ENCODE measurements at places on chromosomes 16 and 17.
A peak's percentile ranks its signal among the peaks of the same experiment; 100 is the strongest.

DNA sequence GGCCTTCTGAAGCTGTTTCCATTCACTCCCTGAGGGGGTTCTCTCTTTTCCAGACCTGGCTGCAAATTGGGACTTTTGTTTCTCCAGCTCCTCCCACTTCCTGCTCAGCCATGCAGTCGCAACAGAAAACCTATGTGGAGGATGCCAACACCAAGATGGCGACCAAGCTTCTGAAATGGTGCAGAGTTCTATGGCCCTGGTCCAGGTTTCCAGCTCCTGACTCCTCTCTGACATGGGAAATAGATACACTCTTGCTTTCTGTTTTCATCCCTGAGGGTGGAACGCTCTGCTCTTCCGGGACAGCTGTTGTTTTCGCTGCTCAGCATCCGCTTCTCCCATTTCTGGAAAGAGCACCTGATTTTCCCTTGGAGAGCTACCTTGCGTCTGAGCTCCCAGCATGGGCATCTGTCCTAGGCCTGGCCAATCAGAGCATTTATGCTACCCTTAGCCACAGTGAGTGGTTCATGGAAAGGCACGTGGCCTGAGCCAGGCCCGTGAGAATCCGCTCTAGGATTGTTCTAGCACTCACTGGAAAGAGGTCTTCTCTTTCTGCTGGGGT, 8.1 kb downstream of the GPRC5B start:
- DNase-seq, result no peak

DNA sequence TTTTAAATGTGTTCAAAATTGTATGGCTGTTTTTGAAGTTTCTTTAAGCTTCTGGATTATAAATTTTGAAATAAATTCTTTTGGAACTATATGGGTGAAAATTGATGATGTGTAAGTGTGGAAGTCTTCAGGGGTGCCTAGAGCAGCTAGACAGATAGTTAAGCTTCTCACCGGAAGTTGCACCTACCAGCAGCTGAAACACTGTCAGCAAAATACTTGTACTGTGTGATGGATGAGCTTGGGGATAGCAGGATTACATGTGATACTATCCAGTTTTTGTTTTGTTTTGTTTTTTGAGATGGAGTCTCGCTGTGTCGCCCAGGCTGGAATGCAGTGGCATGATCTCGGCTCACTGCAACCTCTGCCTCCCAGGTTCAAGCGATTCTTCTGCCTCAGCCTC, 19.7 kb downstream of the RBL2 start:
- no peak for DNase-seq

DNA sequence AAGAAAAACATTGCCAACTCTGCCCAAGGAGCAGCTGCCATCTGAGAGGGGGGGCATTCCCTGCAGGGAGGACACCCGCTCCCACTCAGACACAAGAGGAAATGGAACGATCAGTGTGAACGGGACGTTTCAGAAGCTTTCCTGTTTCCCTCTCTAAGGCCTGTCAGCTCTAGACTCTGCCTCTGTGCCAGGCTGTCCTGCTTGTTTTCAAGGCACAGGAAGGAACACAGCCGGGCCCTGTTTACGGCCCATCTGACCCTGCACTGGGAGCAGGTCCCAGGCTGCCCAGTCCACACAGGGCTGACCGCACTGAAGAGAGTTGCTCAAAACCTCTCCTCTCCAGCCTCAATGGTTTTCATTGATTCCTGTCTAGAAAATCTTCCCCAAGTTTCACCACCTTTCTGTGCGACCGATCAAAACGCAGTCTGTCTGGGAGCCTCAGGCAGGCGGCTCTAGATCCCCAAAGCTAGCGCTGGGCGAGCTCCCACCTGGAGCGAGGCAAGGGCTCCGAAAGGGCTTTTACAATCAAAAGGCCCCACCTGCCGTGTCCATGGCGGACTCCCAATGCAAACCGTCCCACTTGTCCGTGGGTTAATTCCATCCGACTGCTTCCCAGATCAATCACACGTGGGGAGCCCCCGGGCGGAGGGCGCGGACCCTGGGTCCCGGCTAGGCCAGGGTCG, 1.5 kb downstream of the PIEZO1 start:
- no peak for DNase-seq

GRCh38 chr17:82113941-82114340, 15.9 kb upstream of the FASN start:
- DNase-seq, result no peak

- DNase-seq, result no peak
Measured at GRCh38 chr16:16027728-16028310, 78.4 kb downstream of the ABCC1 start.

- DNase-seq, result no peak
Measured at GRCh38 chr16:17591655-17592405, 121.1 kb upstream of the XYLT1 start.

DNA sequence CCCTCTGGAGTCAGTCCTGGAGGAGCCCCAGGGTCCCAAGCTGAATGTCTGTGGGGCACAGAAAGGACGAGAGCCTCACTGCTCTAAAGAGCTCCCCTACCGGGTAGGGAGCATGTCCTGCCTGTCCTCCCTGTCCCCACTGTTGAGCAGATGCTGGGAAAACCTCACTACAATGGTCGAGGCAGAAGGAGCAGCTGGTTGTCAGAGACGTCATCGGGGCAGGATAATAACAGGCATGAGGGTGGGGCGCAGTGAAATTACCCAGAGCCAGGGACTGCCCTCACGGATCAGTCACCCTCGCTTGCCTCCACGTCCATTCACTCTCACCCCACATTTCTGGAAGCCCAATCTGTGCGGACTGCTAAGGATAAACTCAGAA, 538 bp downstream of the TM4SF5 start:
- no peak for DNase-seq

DNA sequence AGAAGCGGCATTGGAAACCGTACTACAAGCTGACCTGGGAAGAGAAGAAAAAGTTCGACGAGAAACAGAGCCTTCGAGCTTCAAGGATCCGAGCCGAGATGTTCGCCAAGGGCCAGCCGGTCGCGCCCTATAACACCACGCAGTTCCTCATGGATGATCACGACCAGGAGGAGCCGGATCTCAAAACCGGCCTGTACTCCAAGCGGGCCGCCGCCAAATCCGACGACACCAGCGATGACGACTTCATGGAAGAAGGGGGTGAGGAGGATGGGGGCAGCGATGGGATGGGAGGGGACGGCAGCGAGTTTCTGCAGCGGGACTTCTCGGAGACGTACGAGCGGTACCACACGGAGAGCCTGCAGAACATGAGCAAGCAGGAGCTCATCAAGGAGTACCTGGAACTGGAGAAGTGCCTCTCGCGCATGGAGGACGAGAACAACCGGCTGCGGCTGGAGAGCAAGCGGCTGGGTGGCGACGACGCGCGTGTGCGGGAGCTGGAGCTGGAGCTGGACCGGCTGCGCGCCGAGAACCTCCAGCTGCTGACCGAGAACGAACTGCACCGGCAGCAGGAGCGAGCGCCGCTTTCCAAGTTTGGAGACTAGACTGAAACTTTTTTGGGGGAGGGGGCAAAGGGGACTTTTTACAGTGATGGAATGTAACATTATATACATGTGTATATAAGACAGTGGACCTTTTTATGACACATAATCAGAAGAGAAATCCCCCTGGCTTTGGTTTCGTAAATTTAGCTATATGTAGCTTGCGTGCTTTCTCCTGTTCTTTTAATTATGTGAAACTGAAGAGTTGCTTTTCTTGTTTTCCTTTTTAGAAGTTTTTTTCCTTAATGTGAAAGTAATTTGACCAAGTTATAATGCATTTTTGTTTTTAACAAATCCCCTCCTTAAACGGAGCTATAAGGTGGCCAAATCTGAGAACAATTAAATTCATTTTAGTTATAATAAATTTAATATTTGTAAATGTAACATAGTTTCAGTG, 1.7 kb downstream of the HEXIM1 start:
- DNase-seq, result no peak

DNA sequence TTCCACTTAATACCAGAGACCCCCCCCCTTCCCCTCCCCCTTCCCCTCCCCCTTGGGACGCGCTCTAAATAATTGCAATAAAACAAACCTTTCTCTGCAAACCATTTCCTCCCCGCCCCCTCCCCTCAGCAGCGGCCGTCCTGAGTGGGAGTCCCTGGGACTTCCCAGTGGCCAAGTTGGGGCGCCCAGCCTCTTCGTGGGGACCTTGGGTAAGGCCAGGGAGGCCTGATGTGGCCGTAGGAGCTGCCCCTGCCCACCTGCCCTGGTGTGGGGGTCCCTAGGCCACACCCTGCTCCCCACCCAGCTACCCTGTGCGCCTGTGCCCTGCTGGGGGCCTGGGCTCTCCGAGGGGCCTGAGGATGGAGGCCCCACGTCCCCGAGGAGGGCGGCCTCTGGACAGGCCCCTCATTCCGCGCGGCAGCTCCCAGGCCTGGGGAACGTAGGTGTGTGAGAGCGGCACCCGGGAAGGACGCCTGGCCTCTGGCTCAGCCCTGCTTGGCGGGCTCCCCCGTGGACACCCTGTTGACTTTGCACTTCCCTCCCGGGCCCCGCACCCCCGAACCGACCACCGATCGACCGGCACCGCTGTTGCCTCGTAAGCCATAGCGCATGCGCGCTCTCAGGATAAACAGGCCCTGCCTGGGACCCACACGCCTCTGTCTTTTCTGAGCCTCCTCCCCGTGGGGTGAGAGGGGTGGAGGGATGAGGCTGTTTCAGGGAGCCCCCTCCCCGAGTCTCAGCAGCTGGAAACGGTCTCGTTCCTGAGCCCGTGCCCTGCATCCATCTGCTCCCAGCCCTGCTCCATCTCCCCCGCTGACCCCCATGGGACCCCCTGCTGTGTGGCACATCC, 9.0 kb downstream of the NTHL1 start:
- DNase-seq, result no peak

DNA sequence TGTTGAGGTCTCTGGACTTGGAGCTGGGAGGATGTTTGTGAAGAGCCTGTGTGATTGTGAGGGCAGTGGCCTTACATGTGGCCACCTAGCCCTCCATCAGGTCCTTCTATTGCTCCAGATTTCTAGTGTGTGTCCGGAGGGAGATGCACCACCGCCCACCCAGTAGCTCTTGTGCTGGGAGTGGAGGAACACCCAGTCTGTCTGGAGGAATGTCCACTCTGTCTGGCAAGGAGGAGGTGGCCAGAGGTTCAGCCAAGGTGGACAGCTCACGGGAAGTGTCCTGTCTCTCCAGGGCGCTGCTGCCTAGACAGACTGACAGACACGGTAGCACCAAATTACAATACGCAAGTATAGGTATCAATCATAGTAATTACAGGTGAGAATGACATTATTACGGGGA, 10.6 kb downstream of the RPTOR start:
- DNase-seq, result no peak

DNA sequence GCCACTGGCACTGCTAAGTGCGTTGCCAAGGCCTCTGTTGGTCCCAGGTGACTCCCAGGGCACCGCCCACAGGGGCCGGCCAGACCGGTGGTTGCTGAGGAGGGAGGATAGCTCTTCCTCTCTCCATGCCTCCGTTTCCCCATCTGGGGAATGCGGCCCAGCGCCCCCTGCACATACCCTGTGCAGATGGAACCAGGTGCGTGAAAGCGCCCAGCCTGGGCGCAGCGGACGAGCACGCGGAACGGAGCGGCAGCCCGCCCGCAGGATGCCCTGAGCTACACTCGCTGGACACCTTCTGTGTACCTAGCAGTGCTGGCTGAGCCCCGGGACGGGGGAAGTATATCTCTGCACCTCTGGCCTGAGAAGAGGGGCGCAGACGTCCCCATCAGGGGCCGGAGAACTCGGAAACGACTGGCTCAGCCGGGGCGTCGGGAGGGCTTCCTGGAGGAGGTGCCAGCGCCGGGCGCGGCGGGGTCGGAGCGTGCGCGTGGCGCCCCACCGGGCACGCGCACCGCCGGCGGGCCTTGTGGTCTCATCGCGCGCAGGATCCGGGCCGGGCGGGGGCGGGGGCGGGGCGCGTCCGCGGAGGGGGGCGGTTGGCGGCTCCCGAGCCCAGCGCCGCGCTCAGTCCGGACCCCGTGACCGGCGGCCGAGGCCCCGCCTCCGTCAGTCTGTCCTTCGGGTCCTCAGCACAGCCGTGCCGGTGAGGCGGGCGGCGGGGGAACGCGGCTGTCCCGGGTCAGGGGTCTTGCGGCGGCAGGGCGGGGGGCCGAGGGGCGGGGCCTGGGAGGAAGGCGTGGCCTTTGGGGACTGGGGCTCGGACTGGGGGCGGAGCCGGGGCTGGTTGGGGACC, at the start of the genes CCDC78 and HAGHL:
CCDC78 (minus strand) TSS at position 6 of the 853 bp plus-strand sequence. CDS start 76 bp downstream, outside the sequence.
HAGHL (plus strand) TSS at position 669 of the 853 bp plus-strand sequence. CDS start 404 bp downstream, outside the sequence.
- DNase-seq, result peak; percentile 42

DNA sequence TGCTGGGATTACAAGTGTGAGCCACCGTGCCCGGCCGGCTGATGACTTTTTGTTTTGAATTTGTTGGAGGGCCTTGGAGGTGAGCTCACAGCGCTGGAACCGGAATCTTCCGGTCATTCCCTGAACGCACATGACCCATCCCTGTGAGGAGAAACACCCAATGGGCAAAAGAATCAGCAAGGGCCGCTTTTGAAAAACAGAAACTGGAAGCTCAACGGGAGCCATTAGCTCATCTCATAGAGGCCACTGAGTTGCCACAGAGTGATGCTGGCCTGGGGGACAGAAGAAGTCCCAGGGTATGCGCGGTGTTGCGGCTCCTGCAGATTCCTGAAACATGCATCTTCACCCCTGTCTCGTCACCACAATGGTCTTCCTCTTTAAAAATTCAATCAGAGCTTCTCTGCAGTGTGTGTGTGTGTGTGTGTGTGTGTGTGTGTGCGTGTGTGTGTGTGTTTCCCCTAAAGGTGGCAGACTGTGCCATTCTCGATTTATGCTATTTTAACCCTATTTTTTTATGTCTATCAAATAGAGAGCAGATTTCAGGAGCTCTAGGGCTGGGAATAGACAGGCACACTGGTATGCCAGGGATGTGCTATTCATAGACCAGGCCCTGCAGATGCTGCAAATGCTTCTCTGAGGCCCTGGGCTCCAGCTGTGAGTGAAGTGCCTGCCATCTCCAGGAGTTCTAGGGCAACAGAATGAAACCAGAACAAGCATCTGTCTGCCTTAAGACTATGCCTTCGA, 68.3 kb downstream of the MARCHF10 start:
- DNase-seq, result no peak

DNA sequence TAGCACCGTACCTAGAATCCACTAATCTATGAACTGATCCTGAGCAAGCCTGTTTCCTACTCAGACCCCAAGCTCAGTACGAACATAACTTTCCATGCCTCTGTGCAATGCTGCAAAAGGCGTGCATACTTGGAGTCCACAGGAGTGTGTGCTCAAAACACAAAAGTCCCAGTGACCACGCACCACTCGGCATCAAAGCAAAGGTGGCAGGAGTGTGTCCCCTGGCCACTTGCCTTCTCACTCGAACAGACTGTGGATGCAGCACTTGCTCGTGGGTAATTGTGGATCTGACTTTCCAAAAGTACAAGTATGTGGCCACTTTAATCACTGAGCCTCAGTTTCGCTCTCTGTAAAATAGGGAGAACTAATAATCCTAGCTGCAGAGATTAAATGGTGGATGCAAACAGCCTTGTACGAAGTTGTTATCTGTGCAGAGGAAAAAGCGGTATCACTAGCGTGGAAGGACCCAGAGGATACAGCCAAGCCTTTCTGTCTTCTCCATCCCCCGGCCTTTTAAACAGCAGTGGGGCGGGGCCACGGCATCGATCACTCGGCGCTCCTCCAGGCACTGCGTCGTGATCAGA, 311 bp upstream of the KDM8 start:
- DNase-seq, result no peak

GRCh38 chr17:60300949-60301348, 91.0 kb downstream of the USP32 start:
- DNase-seq, result no peak
